ENCODE measurements at places on chromosomes 13 and 19. TPM values are rescaled to one million over a fixed set of nuclear protein-coding genes. Genes with fewer than 3 reads are reported as not detected.

Gene KASH5
- total RNA-seq: not detected

Gene CCDC70
- total RNA-seq: not detected

Gene LENG1
- total RNA-seq: 5.3 TPM

Gene DPF1
- total RNA-seq: not detected

Gene PCDH17
- total RNA-seq: 1.2 TPM

Gene CABP5
- total RNA-seq: not detected

Gene GRIK5
- total RNA-seq: 1.0 TPM

Gene ZNF534
- total RNA-seq: not detected

Gene CYP4F12
- 113 TPM for total RNA-seq

GRCh38 chr13:33452873-33453517, 167.4 kb upstream of the STARD13 start:
- DNase-seq: no peak

- no peak for DNase-seq
Measured at GRCh38 chr19:5136073-5136855, 167.4 kb downstream of the KDM4B start.

DNA sequence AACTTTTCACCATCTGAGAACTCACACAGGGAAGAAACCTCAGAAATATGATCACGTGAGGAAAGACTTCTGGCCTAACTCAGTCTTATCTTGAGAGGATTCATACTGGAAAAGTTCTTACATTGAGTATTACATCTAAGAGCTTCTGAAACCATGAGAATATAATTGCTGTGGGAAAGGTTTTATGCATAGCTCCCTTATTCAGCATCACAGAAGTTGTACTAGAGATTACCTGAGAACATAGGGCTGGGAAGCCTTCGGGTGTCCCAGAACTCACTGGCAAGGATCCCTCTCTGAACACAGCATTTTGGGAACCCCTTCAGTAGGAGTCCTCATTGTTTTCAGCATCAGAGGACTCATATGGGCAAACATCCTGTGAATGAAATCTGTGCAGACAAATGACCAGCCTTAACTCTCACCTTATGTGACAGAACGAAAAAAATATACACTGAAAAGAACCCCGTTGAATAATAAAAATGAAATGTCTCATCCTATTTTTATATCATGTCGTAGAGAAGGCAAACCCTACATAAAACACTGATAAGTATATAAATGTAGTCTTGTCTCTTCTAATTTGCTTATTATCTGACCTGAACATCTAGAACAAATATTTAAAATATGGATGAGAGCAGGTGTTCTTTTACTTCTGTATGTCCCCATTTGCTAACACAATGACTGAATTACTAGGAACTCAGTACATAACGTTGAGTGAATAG, 14.2 kb downstream of the ZNF274 start:
- DNase-seq: no peak

DNA sequence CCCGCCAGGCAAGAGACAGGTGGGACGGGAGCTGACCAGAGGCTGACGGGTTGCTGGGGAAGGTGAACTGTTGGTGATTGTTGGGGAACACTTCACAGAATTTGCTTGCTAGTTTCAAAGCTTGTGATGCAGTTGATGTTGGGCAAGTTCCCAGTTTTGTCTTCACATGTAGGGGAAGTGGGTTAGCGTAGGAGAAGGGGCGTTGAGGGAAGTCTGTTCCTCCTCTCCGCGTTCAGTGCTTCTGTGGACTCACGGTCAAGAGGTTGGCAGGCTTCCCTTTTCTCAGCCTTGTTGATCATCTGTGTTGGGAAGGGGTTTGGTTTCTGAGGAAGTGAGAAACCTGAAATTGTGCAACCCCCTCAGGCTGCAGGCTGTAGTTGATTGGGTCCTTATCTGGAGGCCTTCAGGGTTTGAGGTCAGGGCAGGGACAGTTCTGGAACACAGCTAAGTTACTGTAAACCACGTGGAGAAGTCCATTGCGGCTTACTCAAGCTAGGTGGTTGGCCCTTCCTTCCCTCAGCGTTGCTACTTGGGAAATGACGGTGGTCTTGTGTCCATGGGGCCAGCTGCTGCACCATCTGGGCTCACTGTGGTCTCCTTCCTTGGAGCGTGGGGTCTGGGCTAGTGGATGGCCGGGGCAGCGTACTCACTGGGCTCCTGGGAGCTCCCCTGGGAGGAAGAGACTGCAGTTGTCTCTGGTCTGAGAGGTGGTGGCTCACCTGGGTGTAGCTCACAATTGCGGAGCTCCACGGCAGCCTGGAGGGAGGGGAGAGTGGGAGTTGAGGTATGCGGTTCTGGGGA, 7.5 kb downstream of the RPS9 start:
- peak; percentile 66 for DNase-seq

DNA sequence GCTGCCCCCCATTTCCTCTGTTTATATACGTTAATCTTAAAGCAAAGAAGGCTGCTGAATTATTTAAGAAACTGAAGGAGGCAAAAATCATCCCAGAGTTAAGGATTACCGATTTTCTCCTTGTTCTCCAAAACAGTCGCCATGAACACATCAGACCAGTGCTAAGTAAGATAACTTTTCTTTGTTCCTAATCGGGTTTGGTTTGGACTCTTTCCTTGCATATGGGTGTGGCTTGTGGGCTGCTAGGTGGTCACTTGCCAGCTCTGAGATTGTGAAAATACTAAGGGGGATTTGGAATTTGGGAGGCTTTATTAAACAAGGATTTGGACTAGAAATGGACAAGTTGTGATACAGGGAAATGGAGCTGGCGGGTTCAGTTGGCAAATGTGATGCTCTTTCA, 212.1 kb downstream of the OXGR1 start:
- no peak for DNase-seq

DNA sequence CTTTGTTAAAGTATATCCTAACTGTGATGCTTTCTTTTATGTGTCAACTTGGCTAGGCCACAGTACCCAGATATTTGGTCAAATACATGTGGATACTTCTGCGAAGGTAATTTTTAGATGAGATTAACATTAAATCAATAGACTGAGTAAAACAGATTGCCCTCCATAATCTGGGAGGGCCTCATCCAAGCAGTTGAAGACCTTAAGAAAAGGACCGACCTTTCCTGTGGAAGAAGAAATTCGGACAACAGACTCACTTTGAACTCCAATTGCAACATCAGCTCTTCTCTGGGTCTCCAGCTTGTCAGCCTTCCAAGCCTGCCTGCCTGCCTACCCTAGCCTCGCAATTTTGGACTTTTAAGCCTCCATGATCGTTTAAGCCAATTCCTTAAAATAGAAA, 57.9 kb upstream of the DOCK9 start:
- no peak for DNase-seq

DNA sequence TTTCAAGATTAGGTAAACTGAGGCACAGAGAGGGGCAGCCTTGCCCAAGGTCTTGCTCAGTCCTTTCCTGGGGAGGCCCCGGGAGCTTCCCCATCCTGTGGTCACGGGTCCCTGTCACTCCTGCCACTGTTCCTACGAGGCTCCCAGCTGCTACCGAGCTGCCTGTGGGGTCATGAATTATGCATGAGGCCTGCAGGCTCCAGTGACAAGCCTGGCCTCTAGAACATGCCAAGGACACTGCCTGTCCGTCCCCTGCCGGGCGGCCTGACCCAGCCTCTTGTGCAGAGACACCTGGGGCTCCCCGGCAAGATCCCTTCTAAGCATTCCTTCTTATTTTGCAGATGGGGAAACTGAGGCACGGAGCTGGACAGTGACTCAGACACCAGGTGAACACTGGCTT, 2.7 kb downstream of the FCHO1 start:
- no peak for DNase-seq

DNA sequence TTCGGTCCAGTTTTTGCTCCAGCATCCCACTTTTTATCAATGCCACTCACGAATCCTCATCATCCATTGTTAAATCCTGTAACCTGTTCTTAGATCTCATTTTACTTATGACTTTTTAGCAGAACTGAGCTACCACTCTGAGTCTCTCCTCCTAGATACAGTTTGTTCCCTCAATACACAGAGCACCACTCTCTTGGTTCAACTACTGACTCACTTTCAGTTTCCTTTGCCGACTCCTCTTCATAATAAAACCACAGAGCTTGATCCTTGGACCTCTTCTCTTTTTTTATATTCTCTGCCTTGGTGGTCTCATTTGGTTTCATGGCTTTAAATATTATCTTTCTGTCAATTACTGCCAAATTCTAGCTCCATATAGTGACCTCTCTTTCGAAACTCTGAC, 150.3 kb downstream of the SLITRK5 start:
- DNase-seq: no peak

DNA sequence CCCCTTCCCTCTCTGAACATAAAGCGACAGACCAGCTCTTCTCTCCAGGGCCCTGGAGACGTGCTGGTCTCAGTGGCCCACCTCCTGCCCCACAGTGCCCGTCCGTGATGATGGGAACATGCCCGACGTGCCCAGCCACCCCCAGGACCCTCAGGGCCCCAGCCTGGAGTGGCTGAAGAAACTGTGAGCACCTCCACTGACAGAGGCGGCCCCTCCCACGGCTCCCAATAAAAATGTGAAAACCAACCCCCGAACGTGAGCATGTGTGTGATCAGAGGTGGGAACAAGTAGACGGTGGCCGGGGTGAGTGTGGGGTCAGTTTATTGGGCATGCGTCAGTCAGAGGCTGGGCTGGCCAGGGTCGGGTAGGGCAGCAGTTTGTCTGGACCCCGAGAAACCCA, 4.1 kb downstream of the NDUFA3 start:
- DNase-seq: no peak

GRCh38 chr13:88761145-88761544, 1090.0 kb downstream of the SLITRK5 start:
- no peak for DNase-seq

DNA sequence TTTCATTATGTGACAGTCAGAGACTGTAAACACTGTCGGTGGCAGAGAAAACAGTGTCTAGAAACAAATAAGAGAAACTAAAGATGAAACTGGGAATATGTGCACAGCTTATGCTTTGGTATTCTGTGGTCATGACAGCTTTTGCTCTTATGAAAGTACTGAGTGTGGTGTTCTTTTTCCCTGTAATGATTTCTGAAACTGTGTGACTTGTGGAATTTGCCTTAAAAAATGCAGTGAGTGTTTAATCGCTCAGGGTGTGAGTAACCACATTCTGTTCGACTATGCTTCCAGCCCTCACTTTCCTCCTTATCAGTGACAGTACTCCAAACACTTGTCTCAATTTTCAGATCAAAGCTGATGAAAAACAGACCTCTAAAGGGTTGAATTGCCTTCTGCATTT, 66.9 kb upstream of the DIAPH3 start:
- DNase-seq: no peak

DNA sequence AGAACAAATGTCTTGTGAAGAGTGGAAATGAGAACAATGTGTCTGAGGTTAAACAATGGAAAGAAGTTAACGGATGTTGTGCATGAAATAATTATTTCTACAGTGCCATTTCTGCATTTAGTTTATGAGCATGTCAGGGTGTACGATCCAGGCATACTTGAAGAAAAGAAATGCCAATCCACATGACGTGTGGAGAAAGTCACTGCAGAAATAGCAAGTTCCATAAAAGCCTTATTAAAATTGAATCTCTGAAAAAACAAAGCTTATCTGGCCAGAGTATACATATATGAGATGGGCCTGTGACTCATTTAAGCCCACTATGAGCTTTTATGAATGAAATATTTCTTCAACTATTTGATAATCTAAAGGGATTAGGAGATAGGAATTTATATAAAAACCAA, 426.1 kb downstream of the EFNB2 start:
- DNase-seq: no peak

- DNase-seq: no peak
Measured at GRCh38 chr13:26821672-26822071, 61.1 kb upstream of the GPR12 start.

DNA sequence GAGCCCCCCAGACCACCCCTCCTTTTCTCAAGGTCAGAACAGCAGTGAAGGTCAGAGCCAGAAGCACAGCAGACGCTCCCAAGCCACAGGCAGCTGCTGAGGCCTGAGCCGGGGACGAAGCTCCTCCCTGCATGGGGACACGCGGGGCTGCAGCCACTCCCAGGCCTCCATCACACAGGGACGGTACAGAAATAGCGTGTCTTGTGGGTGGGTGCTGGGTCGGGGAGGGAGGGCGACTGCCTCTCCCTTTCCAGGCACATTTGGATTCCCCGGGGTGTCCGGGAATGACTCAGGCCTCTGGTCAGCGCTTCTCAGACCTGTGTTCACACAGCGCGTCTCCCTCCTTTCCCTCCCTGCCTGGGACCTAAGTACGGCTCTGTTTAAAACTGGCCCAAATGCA, 33.2 kb downstream of the RASA3 start:
- DNase-seq: peak; percentile 34

GRCh38 chr13:71798707-71799106, 68.3 kb downstream of the DACH1 start:
- no peak for DNase-seq

DNA sequence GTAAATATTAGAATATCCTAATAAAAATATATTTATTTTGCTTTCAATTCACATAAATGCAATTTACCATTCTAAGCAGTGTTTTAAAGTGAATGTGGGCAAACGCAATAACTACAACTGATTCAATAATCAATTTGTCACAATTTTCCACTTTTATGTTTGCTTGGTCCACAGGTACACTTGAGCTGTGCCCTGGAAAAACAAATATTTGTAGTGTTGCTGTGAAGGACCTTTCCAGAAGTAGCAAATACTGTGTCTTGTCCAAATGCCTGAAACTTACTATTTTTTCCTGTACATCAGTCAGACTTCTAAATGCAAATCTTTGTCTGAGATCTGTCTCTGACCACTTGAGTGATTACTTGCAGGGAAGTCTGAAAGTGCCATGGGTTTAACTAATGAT, 845.8 kb upstream of the SLITRK5 start:
- no peak for DNase-seq

DNA sequence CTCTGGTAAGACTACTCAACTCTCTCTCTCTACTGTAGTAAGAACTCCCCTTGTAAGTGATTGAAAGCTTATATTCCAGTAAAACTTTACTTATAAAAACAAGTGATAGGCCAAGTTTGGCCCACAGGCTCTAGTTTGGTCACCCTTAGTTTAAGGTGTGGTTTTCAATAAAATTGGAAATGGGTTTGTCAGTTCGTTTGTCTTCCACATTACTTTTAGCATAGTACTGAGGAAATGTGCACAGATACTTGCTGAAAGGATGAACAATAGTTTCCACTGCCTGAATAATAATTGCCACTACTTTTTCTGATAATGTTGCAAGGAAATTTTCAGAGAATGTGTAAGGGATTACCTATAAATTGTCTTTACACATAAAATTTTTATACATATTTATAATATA, 54.5 kb downstream of the LMO7 start:
- no peak for DNase-seq

DNA sequence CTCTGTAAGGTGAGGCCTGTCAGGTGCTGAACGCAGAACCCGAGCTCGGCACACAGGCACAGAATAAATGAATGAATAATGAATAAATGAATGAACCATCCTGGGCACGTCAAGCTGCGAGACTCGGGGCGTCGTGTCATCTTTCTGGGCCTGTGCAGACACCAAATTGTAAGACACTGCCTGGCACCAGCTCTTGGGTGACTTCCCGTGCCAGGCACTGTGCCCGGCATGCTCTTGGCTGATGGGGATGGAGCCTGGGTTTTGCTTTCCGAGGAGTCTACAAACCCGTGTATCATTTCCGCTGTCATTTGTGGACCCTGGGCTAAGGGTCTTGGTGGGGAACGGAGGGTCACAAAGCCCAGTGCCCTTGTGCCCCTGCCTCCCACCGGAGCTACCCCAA, 43.9 kb downstream of the CELF5 start:
- no peak for DNase-seq
